ENCODE measurements at places on chromosomes 13 and 19. TPM values are rescaled to one million over a fixed set of nuclear protein-coding genes. Genes with fewer than 3 reads are reported as not detected.

GRCh38 chr19:45244133-45244794, 943 bp downstream of the EXOC3L2 start:
- DNase-seq, result no peak

The CEACAM7 gene
- total RNA-seq, result not detected

DNA sequence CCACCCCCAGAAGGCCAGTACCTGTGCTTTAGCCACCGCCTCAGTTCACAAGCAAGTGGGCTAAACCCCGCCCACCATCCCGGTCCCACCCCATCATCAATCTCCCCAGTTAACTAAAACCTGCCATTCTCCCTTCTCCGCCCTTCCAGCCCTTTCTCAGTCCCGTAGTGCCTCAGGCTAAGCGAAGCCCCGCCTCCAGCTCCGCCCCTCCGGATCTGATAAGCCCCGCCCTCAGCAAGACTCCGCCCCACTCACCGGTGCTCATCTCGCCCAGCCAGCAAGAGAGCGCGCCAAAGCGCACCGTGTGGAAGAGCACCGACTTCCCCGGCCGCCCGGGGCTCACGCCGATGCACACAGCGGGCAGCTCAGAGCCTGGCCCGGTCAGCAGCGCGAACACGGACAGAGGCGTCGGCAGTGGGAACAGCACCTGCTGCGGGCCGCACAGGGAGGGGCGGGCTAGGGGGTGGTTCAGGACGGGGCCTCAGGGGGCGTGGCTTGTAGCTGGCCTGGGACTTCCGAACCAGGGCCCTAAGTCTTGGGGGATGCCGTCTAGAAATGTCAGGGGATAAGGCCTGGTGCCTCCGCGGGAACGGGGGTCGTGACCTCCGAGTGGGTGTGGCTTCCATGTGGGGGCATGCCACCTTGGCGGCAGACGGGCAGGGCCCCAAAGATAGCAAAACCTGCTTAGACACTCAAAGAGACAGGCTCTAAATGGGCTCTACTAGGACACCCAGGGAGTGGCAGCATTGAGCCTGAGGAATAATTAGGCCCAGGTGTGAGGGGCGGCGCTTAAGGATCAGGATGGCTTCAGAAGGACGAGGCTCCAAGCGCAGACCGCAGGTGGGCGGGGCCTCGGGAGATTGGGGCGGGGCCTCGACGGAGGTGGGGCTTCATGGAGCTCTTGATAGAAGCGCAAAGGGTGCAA, 21.4 kb downstream of the MAP4K1 start:
- peak; percentile 59 for DNase-seq

GRCh38 chr19:45202637-45203036, 24.1 kb downstream of the BLOC1S3 start:
- DNase-seq, result no peak

DNA sequence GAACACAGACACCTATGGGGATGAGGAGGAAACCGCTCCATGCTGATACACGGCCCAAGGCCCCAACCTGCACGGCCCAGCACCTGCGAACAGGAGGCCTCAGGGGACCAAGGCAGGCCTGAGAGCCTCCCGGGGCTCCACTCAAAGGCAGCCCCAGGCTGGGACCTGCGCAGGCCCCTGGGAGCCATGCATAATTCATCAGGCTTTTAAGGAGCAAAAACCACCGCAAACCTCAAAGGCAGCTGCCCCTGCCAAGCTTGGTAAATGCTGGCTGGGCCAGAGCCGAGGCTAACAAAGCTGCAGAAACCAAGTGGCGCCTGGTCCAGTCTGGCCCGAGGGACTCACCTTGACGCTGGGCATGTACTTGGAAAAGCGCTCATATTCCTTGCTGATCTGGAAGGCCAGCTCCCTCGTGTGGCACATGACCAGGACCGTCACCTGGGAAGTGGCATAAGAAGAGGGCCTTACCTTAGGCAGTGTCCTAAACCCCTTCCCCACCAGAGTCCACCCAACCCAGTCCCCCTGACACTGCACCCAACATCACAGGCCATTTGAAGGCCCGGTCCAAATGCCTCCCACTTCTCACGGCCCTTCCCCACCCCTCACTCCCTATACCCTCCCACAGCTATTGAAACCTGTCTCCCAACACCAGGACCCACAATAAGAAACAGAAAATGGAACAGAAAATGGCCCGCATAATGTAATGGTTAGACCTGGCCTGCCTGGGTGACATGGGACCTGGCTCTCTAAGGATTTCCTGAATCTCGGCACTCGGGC, 7.8 kb downstream of the DDX39A start:
- peak; percentile 66 for DNase-seq

The SPRED3 gene
- 1.8 TPM for total RNA-seq

GRCh38 chr13:82905071-82905470, 977.2 kb downstream of the SLITRK1 start:
- DNase-seq, result no peak

GRCh38 chr13:94780421-94780820, 68.1 kb upstream of the SOX21 start:
- DNase-seq, result no peak

GRCh38 chr19:8461376-8461775, 16.6 kb downstream of the HNRNPM start:
- DNase-seq, result no peak

The ZNF491 gene
- 6.2 TPM for total RNA-seq

The TJP3 gene
- total RNA-seq, result not detected

- peak; percentile 48 for DNase-seq
Measured at GRCh38 chr19:39834287-39834841, 402 bp upstream of the DYRK1B start.

GRCh38 chr19:19538061-19538784, at the start of gene CILP2:
Gene CILP2 (plus strand): TSS chr19:19538265. CDS start chr19:19538350, 85 bp downstream.
- peak; percentile 96 for DNase-seq

The LRG1 gene
- not detected for total RNA-seq

DNA sequence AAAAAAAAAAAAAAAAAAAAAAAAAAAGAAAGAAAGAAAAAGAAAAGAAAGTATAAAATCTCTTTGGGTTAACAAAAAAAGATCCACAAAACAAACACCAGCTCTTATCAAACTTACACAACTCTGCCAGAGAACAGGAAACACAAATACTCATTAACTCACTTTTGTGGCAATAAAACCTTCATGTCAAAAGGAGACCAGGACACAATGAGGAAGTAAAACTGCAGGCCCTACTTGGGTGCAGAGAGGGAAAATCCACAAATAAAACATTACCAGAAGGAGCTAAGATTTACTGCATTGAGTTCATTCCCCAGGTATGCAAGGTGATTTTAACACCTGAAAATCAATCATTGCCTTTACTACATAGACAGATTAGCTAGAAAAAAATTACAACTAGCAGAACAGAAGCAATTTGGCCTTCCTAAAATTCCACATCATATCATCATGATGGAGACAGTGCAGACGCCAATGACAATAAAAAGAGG, 9.6 kb upstream of the CEACAM5 start:
- DNase-seq, result no peak

DNA sequence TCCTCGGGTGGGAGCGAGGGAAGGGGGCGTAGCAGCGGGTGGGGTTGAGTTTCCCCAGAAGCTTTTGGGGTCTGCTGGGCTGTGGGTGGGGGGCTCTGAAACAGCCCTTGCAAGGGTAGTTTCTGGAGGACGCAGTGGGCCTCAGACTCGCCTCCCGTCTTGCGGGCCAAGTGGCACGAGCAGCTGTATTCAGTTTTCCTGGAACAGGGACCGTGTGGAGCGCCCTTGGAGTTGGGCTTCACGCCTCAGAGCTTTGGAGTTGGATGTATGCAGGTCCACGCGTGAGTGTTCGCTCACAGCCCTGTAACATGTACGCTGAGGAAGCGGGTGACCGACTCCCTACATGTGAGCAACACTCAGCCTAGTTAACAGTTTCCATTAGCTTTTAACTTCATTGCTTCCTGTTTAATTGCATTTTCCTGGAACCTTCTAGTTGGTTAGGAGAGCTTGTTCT, 603 bp downstream of the TM9SF2 start:
- peak; percentile 63 for DNase-seq

GRCh38 chr13:30708541-30708940, 26.8 kb upstream of the ALOX5AP start:
- peak; percentile 46 for DNase-seq

DNA sequence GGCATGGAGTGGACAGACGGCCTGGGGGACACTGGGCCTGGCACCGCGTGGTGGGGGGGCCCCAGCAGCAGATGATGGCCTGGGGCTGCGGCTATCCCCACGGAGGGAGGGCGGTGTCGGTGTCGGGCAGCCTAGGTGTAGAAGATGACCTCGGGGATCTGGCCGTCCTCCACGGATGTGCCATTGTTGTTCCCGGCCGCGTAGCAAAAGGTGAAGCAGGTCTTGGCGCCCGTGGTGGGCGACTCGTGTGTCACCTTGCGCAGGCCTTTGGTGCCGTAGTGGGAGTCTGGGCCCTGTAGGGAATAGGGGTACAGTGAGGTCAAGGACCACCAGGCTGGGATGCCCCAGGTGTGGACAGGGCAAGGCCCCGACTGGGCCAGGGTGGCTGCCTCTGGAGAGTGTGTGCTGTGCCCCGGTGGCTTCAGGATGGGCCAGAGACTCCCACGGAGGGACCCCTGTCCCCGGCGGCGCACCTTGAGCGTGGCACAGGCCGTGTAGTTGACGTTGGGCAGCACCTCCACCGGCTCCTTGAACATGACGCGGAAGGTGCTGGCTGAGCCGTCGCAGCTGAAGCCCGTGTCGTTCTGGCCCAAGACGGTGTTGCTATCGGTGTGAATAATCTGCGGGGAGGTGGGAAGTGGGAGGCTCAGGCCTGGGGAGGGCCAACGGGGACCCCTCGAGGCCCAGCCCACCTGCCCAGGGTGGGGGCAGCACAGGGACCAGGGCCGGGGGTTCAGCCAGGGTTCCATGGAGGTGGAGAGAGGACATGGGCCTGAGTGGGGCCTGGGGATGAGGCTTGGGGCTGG, 29.0 kb downstream of the BTBD2 start:
- DNase-seq, result peak; percentile 68

DNA sequence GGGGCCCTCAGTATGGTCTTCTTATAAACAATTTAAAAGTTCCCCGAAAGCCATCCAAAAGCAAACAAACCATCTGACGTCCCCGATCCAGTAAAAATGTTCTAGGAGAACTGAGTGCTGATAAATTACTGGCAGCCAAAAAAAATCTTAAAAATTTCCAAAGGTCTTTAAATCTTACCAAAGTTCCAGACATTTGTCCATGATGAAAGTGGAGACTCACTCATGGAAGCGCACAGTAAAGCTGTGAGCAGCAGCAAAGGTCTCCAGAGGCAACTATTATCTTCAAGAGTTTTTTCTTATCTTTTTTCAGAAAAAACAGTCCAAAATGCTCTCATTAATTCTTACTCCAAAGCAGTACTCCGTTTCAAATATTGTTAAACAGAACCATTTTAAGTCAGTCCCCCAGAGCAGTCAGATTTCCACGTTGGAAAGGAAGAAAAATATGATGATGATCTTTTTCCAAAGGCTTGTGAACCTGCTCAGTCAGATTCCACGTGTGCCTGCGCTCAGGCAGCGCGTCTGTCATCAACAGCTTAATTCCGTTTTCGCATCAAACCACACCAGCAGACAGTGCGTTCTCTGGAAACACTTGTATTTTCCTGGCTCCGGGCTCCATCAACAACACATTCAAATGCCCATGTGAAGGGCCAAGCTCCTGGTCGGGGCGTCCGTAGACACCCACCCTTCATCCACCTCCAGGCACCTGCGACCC, 85.4 kb downstream of the COL4A1 start:
- no peak for DNase-seq

- peak; percentile 71 for DNase-seq
Measured at GRCh38 chr19:6442087-6442688, 8.6 kb upstream of the SLC25A41 start.

The ZNF439 gene
- 8.7 TPM for total RNA-seq

The PDX1 gene
- total RNA-seq, result not detected

The DOCK9 gene
- 29.8 TPM for total RNA-seq

GRCh38 chr13:24699541-24699940, 19.3 kb downstream of the ATP12A start:
- DNase-seq, result no peak

The SAFB2 gene
- total RNA-seq, result 43.0 TPM

The CGB2 gene
- not detected for total RNA-seq

- no peak for DNase-seq
Measured at GRCh38 chr13:34512817-34513216, 429.3 kb upstream of the NBEA start.

GRCh38 chr19:42441049-42441445, 1.7 kb downstream of the CXCL17 start:
- DNase-seq, result no peak

- DNase-seq, result no peak
Measured at GRCh38 chr19:19468424-19469050, 46.8 kb downstream of the TSSK6 start.

The KLK3 gene
- total RNA-seq, result not detected

GRCh38 chr19:36423925-36424324, 5.5 kb upstream of the ZFP82 start:
- DNase-seq, result no peak

GRCh38 chr19:51082611-51083010, at the start of gene KLK14:
Gene KLK14 (minus strand): TSS chr19:51082887. CDS start chr19:51082614, 273 bp downstream.
- DNase-seq, result peak; percentile 43

The ZNF835 gene
- total RNA-seq, result 0.29 TPM

The ZNF99 gene
- total RNA-seq, result under 0.01 TPM

GRCh38 chr13:41074523-41074922, 13.2 kb downstream of the WBP4 start:
- no peak for DNase-seq

GRCh38 chr19:48645620-48646000, 377 bp downstream of the CA11 start:
- DNase-seq, result peak; percentile 74

- peak; percentile 98 for DNase-seq
Measured at GRCh38 chr19:34171877-34172660, at the start of gene LSM14A. Gene LSM14A (plus strand): TSS chr19:34172504. CDS start chr19:34172643, 139 bp downstream.

DNA sequence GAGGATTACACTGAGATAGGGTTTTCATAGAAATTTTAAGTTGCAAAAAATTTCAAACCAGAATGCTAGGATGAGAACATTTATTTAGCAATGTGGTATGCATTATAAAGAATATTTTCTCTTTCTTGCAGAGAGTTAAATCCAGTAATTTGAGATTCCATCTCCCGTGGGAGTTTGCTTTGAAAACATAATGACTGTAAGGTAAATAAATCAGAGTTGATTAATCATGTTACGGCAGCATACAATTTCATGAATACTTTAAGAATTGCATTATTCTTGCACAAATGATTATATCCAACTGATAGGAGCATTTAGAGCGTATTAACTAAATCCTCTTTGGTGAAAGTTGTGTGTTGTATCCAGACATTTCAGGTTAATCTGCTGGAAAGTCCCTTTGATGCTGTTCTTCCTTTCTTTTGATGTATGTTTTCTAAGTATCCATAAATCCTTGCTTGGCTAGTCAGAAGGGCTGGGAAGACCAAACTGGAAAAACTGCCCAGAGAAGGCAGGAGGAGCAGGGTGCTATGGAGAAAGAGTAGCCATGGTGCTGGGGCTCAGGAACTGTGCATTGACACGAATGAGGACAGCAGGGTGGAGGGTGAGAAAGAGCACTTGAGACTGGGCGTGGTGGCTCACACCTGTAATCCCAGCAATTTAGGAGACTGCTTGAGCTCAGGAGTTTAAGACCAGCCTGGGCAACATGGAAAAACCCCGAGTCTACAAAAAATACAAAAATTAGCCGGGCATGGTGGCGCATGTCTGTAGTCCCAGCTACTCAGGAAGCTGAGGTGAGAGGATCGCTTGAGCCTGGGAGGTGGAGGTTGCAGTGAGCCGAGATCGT, 4.8 kb upstream of the GJA3 start:
- peak; percentile 68 for DNase-seq
